ENCODE measurements at places on chromosomes 7 and 10.

GRCh38 chr10:60664859-60665258 lies 113.4 kb upstream of the CDK1 start:
- no peak for DNase-seq

GRCh38 chr10:106537866-106538265 lies 626.6 kb downstream of the SORCS1 start:
- DNase-seq: no peak

DNA sequence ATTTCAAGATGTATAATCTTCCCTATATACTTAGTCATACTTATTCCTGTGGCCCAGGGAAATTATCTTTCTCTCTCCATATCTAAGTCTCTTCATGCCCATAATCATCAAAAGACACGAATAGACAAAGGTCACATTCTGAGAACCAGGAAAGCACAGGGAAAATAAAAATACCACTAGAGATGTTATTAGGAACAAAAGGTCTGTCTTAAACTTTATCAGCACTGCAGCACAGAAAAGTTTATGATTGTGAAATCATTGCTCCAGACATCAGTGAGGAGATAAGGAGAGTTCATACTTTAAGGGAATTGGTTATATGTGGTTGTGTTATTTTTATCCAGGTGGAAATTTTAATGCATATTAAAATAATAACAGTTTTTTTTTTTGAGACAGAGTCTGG lies 974.6 kb upstream of the CELF2 start:
- DNase-seq: no peak

- no peak for DNase-seq
Observed at GRCh38 chr7:157814931-157815705, 478.3 kb downstream of the DNAJB6 start.

GRCh38 chr10:125462845-125463244 lies 220.1 kb downstream of the TEX36 start:
- no peak for DNase-seq

GRCh38 chr7:4613846-4614548 lies 68.1 kb upstream of the FOXK1 start:
- DNase-seq: no peak

DNA sequence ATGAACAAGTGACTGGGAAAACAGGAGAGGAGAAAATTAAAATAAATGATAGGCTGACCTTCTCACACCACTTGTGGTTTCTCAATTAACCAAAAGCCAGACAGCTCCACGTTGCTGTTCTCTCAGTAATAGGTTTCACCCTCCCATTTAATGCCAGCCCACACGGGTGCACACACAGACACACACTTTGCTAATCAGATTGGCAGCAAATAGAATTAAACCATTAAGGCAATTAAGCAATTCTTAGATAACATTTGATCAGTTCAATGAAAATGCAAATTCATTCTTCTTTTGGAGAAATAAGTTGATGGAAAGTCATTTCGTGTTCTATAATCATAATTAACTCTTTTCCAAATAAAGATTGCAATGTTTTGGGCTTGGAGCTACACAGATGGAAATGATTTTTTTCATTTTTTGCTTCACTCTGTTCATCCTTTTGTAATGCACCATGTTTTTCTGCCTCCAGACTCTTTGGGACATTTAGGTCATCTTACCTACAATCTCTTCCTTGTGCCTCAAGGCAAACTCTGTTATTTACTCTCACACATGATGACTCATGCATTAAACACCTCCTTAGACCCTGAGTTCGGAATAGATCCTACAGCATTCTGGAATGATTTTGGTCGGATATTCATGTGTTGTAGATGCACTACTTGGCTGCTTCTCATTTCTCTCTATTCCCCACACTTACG lies 700.7 kb downstream of the AUTS2 start:
- no peak for DNase-seq

Measured in endothelial cell (in vitro differentiated cells).